Activated CD4-positive, CD25-positive, alpha-beta regulatory T cell treated with anti-CD3 and anti-CD28 coated beads, Interleukin-2, amount 50 U/mL, for 72 hours (primary cell): ENCODE measurements at places on chromosomes 2 and 18.

DNA sequence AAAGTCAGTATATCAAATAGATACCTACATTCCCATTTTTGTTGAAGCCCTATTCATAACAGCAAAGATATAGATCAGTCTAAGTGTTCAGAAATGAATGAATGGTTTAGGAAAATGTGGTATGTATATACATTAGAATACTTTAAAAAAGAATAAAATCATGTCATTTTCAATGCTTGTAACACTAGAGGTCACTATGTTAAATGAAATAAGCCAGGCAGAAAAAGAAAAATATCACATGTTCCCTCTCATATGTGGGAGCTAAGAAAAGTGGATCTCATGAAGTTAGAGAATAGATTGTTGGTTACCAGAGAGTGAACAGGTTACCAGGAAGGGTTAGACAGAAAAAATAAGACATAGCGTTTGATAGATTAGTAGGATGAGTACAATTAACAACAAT lies 1111.0 kb upstream of the SLC39A10 start:
- DNase-seq: no peak

DNA sequence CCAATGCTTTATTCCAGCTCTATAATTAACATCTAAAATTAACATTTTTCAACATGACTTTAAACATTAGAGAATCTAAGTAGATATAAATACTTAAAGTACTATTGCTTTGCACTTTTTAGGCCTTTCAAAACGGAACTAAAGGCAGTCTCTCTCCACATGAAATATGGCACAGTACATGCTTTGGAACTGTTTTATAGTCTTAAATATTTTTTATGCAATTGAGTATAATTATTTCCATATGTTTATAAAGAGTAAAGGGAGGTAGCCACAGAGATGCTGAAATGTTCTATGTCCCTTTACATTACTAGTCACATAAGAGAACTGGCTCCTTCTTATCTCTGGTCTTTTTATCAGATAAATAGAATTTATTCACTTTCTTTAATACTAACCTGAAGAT lies 674.0 kb downstream of the PLCL1 start:
- DNase-seq: no peak

- DNase-seq: no peak
These were observed 160.1 kb upstream of the RASGRP3 start for GRCh38 chr2:33316328-33316727.

DNA sequence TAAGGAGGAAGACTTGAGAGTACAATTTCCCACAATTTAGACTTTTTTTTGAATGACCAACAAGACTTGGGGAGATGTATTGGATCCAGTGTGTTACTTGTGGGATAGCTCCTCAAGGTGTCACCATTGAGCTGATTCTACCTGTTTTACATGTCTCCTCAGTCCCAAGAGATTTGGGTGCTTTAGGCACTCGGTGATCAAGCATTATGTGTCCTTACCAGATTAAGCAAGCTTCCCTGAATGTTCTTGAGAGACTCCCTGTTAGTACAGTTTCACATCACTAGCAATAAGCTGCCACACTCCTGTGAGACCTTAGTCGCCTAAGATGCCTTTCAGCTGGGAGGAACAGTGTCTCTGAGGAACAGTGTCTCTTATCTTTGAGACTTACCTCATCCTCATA lies 384.3 kb upstream of the SYT4 start:
- no peak for DNase-seq

- no peak for DNase-seq
These were observed 45.6 kb upstream of the RNU4ATAC start for GRCh38 chr2:121485039-121485438.

GRCh38 chr2:196957881-196958525 lies 31.5 kb upstream of the PGAP1 start:
- DNase-seq: no peak

DNA sequence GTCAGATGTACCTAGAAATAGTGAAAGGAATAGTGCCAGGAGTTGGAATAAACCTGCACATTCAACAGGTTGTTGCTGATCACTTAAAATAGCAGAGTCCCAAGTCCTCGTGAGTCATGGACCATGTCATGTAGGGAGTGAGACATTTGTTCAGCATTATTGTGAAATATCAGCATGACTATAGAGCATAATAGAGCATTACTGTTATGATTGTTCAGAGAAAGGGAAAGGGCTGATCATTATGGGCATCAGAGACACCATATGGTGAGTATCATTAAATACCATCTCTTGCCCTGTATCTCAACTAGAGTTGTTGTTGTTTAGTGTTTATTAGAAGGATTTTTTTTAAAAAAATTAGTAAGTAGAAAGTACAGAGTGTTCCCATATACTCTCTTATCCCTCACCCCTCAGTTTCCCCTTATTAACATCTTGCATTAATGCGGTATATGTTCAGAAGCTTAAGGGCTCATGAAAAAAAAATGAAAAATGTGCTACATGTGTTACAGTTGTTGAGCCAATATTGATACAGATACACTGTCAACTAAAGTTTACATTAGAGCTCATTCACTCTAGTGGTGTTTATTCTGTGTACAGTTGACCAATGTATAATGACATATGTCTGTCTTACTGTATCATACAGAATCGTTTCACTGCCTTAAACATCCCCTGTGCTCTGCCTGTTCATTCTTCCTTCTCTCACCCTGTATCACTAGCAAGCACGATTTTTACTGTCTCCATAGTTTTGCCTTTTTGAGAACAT lies 5.7 kb downstream of the ELAC1 start:
- DNase-seq: no peak

DNA sequence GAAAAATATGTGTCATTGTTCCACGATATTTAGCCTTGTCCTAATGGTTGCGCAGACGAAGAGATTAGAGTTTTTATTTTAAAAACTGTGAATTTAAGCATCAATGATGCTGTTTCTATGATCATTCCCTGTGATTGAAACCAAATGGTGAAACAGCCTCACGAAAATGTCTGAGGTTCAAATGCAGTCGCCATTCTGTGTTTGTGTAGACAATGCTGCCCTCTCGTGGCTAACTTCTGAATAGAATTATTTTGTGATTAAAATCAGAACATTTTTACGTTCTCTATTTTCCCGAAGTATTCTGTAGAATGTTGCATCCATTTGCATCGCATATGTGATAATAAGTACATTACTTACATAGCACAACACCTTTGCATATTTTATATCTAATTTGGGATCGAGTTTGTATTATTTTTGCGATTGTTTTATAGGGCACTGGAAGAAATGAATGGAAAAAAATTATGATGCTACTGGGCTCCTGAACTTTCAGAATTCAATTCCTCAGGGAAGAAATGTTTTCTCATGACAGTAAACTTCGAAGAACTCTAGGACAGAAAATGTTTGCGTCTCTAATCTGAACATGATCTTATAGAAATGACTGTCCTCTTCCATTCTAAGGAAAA lies 54.8 kb upstream of the CREB1 start:
- no peak for DNase-seq

DNA sequence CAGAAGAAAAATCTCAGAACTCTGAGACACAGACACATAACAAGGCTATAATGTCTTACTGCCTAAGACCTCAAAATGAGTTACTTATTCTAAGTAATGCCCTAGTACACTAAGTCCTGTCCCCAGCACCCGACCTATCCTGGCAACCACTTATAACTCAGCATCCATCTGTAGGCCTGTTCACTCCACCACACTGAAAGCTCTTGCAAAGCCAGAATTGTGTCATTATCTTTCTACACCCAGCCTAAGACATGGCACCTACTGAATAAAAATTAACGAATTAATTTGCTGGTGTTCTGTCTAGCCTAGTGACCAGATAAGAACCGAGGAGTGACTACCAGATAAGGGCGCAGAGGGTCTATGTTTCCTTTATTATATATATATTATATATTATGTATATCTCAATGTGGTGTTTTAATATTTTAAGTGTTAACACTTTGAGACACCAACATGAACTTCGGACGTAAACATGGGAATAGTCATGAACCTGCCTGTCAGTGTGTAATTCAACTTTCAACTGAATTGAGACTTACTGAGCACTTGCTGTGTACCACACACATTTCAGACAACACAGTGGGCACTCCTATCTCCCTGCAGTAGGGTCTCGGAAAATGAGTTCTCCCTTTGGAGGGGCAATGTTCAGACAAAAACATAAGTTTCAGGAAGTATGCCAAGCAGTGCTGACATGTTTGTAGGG lies 27.7 kb downstream of the TMEM131 start:
- DNase-seq: no peak

DNA sequence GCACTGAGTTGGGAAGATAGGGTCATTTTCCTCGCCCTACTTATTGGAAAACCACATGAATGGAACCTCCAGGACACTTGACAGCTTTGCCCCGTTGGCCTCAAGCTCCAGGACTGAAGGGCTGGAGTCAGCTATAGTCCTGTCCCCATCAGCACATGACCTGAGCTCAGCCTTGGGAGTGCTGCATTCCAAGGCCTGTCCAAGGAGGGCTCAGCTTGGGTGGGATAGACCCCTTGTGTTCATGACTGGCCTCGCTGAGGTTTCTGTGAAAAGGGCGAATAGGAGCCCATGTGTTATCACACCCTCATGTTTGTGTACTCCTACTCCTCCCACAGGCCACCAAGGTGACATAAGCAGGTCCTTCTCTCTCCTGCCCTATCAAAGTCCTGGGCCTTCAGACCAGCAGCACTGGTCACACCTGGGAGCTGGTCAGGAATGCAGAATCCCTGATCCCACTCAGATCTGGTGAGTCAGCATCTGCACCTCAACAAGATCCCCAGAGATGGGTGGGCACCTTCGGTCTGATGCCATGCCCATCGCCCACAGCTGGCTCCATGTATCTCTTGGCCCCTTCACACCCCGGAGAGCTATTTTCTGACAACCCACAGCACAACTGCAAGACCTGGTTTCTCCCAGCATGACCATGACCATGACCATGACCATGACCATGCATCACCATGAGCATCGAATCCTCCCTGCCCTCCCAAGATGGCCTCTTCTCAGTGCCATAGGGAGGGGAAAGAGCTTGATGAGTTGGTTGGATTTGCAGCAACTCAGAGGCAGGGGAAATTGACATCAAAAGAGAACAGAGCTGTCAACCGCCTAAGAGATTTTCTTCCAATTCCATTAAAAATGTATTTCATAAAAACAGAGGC lies 83.0 kb upstream of the RAB6C start:
- DNase-seq: no peak

DNA sequence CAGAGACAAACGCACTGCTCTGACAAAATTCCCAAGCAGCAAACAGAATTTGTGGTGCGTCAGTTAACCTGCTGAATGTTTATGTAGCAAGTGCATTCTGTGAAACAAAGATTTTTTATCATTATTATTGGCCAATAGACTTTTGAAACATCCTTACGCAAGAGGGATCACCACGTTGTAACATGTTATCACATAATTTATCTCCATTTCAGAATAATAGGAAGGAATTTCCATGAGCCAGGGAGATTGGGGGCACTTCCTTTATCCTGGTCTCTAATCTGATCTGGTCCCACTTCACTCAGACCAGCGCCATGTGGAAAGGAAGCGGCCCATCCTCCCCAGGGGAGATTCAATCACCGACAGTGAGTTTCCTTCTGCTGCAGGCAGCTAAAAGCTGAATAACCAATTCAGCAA lies 166.1 kb downstream of the PID1 start:
- no peak for DNase-seq

GRCh38 chr2:68741238-68741637 lies 6.6 kb downstream of the ARHGAP25 start:
- no peak for DNase-seq

DNA sequence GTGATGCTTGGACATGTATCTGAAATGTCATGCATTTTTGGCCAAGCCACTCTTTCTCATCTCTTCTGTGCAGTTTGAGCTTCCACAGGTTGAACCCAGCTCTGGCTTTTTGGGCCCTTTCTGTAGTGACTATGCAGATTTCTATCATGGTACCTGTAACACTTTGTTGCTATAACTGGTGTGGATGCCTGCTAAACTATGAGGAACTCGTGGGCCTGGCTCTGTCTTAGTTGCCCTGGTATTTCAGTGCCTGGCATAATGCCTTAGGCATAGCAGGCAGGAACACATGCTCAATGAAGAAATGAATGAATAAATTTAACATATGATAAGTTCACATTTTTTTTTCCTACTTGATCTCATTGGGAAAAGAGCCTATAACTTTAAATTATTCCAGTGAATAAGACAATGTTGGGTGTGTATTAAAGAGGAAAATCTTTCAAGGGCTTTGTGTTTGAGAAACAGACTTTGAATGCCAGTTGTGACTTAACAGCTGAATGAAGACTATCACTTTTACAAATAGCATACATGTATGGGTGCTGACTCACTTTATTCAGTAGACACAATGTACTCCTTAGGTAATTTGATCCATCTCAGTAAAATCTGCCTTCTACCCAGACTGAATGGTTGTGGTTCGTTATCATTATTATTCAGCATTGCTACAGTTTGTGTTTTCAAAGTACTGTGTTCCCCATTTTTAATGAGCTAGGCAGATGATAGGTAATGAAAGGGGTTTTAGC lies 86.4 kb upstream of the MAP4K3 start:
- DNase-seq: no peak

- no peak for DNase-seq
These were observed 578.6 kb upstream of the RAB6C start for GRCh38 chr2:129400826-129401225.

GRCh38 chr2:64634345-64635267 lies 19.1 kb downstream of the SERTAD2 start:
- DNase-seq: no peak

DNA sequence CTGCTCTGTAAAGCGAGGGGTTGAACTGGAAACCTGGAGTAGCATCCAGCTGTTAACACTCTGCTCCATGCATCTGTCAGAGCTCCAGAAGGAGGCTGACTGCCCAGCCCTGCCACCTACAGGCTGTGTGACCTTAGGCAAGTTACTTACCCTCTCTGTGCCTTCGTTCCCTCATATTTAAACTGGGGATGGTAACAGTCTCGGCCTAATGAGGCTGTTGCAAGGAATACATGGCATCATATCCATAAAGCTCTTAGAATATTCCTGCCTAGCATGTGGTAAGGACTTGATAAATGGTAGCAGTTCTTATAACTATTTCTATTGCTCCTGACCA lies 80.6 kb downstream of the LRRFIP1 start:
- no peak for DNase-seq

DNA sequence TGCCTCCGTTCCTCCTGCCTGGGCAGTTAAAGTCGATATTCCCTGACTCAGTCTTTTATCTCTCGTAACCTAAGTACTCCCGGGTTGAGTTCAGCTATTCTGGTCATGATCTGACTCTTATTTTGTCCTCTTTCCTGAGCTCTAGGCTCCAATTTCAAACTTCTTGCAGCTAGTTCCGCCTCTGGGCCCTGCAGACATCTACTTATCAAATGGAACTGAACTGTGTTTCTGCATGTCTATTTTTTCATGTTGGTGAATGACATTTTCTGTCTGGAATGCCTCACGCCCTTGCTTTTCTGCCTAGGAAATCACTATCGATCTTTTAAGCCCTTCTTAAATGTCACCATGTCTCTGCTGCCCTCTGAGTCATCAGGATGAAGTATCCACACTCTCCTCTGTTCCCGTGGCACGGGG lies 101.5 kb downstream of the VAPA start:
- DNase-seq: no peak

DNA sequence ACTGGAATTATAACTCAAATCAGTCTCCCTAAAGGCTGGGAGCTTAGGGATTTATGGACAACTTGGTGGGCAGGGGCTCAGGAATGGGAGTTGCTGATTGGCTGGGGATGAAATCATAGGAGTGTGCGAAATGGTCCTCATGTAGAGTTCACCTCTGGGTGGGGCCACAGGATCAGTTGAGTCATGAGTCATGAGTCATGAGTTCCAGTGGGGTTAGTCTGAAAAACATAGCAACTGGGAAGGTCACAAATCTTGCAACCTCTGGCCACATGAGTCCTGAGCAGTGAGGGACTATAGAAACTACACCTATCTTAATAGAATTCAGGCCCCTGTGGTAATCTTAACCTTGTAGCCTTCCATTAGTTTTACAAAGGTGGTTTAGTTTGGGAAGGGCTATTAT lies 383.3 kb downstream of the RBM43 start:
- no peak for DNase-seq

GRCh38 chr18:12068950-12069320 lies 24.7 kb upstream of the ANKRD62 start:
- no peak for DNase-seq
